Right atrium auricular region (tissue), 2 donors: ENCODE measurements at places on chromosomes 1 and 21. TPM values are rescaled to one million over a fixed set of nuclear protein-coding genes. Genes with fewer than 3 reads are reported as not detected.

OLIG1 gene
- total RNA-seq: not detected

SLC16A4 gene
- 4.7 TPM for total RNA-seq

GUCA2B gene
- total RNA-seq: not detected

DEGS1 gene
- total RNA-seq: 84.0 TPM

GATAD2B gene
- total RNA-seq: 32.7 TPM

MYBPH gene
- not detected for total RNA-seq

CASQ2 gene
- total RNA-seq: 1,066 TPM

PRR9 gene
- total RNA-seq: 1.9 TPM

RIPPLY3 gene
- total RNA-seq: not detected

S100A7 gene
- not detected for total RNA-seq

LCE2C gene
- not detected for total RNA-seq

FMN2 gene
- total RNA-seq: not detected

RPRD2 gene
- total RNA-seq: 24.0 TPM

RSPO1 gene
- 9.1 TPM for total RNA-seq

C1orf116 gene
- 0.35 TPM for total RNA-seq

OR10Z1 gene
- total RNA-seq: not detected

KIAA0040 gene
- total RNA-seq: 11.9 TPM

ALPL gene
- total RNA-seq: 50.3 TPM
